Effector CD4-positive, alpha-beta T cell (primary cell): ENCODE measurements at places on chromosomes 5 and 9.

DNA sequence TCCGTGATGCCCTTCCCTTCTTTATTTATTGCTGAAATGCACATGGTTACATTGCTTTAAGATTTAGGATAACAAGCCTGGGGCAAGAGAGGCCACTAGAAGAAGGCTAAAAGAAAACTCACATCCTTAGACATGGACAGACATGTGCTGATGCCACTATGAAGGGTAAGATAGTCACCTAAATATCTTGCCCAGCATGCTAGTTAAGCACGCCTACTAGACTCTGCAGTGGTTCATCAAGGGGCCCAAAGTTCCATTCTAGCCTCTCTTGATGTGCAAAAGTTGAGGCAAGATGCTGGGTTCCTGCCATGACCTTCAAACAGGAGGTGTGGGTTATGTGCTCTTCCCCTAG, 49.3 kb downstream of the GRAMD2B start:
- no peak for DNase-seq

DNA sequence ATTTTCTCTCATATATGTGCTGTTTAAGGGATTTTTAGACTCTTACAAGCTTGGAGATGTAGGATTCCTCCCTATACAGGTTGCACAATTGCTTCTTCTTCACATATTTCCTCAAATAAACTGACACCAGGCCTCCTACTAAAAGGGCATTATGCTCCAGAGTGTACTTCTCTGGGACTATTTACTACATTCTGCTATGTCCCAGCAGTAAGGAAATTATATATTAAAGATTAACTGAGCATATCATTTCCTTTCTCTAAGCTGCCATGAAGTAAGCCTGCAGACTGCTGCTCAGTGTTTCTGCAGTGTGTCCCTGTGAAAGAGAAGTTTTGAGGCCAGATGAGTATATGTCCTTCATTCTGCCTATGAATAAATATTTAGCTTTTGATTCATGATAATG, 356.9 kb upstream of the NUDT12 start:
- DNase-seq, result no peak

- peak; percentile 4 for DNase-seq
Observed at GRCh38 chr5:35202319-35203111, 27.8 kb downstream of the PRLR start.

DNA sequence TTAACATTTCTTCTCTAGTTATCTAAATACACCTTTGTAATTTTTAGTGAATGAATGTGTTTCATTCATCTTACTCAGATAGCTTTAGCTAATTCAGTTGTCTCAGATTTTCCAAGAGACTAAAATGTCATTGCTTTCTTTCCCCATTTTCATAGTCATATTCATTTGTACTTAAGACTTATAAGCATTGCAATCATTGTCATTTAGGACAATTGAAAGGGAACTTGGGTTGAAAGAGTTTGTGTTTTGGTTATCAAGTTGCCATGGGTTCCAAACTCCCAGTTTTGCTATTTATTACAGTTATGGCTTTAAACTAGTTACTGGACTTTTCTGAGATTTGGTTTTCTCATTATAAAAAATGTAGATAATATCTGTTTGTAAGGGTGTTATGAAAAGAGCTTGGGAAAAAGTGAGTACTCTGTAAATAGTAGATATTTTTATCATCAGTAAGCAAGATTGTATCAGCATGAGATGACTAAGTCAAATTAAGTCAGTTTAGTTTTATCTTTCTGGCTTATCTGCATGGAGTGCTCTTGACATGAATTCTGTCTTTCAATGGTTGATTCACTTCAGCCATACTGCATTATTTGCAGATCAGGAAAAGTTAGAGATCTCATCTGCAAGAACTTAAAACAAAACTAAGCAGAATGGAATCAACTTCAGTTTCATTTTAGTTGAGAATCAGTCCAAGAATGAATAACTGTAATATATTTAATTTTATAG, 107.5 kb downstream of the PBX3 start:
- no peak for DNase-seq

DNA sequence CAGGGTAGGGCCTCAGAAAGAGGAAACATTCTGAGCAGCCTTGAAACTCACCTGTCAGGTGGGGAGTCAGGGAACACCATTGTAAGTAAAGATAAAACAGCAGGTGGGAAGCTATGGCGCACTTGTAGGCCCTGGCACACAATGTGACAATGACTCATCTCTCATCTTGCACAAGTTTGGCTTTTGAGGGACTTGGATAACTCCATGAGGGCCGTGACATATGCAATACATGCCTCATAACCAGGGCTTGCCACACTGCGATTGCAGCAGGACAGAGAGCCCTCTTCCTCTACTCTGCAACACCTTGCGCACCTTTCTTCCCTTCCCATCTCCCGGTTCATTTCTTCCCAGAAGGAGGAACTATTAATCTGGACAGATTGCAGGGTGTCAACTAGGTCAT, 144.9 kb downstream of the CEP120 start:
- no peak for DNase-seq

GRCh38 chr9:64128572-64128971, 1156.4 kb downstream of the FOXD4L5 start:
- no peak for DNase-seq

GRCh38 chr5:141084487-141084989, 9.9 kb upstream of the PCDHB2 start:
- DNase-seq, result peak; percentile 11

- no peak for DNase-seq
Observed at GRCh38 chr9:126208216-126208758, 118.3 kb upstream of the MVB12B start.

GRCh38 chr5:33675958-33676464, 215.8 kb downstream of the ADAMTS12 start:
- DNase-seq, result no peak

DNA sequence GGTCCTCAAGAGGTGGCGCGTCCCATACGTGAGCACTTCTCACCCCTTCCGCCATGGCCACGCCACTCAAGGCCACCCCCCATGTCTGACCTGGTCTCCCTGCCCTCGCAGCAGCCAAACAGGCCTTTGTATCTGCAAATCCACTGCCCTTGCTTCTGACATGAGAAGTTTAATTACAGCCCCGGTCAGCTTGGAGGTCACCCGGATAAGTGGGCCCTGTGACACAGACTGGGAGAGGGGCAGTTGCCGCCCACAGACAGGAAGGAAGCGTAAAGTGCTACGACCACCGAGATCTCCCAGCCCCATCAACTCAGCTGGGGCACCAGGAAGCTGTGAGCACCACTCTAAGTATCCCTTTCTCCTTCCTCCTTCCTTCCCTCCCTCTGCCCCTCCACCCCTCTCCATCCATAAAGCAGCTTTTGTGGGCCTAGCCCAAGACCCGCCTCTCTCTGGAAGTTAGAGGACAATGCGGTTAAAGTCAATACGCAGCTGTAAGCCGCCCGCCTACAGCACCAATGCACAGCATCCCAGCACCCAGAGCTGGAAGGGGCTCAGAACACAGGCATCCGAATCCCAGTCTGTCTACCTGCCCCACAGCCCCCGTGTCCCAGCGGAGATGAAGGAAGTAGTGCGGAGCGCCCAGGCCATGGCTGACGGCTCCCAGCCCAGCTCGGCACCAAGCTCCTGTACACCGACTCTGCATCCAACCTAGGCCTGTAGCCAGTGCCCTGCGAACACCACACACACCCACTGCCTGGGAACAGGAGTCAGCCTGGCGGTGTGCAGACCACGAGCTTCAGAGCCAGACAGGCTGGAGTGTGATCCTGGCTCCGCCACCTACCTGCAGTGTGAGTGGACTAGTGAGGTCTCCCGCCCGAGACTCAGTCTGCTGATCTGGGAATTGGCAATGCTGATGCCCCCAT, 44.8 kb upstream of the RNF130 start:
- no peak for DNase-seq

DNA sequence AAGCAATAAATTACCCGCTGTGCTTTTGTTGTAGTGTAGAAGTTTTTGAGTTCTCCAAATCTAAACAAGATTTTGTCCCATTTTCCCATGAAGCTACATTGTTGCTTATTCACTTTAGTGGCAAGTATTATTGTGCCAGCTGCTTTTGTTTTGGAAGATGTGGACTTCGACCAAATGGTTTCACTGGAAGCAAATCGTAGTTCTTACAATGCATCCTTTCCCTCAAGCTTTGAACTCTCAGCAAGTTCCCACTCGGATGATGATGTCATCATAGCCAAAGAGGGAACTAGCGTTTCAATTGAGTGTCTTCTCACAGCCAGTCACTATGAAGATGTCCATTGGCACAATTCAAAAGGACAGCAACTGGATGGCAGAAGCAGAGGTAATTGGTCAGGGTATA, 10.9 kb downstream of the MFAP3 start:
- no peak for DNase-seq

DNA sequence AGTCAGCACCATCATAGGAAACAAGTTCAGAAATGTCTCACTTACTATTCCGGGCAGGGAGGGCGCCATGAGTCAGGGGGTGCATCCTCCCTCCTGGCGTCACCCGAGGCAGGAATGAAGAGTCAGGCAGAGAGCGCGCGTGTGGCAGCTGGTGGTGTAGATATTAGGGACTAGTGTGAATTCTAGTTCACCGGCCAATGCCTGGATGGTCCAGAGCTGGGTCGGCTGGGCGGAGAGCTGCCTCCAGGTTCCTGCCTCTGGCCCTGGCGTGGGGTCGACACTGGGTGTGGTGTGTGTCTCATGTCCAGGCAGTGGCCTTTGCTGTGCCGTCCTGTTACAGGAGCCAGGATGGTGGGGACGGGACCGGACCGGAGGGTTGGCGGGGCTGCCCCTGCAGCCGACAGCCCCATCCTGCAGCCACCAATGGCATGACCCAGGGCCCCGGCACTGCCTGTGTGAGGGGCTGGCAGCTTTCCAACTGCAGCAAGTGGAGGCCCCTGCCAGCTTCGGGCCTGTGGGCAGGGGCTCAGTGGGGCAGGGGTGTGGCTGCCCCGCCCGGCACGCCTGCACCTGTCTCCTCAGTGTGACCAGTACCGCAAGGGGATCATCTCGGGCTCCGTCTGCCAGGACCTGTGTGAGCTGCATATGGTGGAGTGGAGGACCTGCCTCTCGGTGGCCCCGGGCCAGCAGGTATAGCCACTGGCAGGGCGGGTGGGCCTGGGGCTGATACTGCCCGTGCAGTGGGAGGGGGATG, 9.1 kb downstream of the DIPK1B start:
- no peak for DNase-seq

GRCh38 chr5:173962436-173962972, 26.5 kb upstream of the C5orf47 start:
- no peak for DNase-seq

DNA sequence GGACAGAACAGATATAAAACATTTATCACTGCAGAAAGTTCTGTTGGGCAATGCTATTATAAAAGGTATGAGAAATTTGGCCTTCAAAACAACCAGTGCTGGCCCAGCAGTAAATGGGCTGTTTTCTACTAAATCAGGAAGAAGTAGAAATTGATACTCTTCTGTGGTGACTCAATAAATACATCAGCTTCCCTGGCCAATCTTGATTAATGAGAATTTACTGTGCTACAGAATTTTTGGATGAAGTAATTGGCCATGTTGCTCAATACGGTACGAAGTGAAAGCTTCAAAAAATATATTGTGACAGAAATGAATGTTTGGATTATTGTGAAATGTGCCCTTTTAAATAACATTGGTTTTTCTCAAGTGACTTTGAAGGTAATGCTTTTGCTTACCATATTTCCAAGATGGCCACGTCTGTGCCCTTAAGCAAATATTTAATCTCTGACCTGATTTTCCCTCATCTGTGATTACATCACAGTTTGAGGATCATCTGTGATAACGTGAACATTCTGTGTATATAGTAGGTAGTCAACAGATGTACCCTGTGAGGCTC, 4.2 kb downstream of the DNAJA1 start:
- no peak for DNase-seq

GRCh38 chr9:96087669-96088299, 212.3 kb downstream of the ERCC6L2 start:
- no peak for DNase-seq

DNA sequence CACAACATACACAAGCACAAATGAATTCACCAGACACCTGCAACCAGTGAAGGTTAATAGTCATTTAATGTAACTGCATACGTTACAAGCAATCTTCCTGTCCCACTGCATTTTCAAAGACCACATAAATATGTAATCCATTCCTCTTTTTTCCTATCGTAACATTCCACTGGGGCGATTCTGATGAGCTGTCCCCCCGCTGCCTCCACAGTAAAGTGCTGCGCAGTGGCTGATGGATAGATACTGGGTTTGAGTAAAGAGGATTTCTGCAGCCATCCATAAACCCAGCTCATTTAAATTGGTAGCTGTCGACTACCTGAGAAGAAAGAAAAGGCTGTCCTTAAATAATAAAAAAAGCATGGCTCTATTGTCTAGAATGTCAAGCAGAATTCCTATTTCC, 181.1 kb downstream of the SPOCK1 start:
- no peak for DNase-seq

- DNase-seq, result no peak
Observed at GRCh38 chr5:59161221-59162105, 578.6 kb downstream of the RAB3C start.

- DNase-seq, result no peak
Observed at GRCh38 chr9:35253075-35253474, 91.3 kb downstream of the UNC13B start.

DNA sequence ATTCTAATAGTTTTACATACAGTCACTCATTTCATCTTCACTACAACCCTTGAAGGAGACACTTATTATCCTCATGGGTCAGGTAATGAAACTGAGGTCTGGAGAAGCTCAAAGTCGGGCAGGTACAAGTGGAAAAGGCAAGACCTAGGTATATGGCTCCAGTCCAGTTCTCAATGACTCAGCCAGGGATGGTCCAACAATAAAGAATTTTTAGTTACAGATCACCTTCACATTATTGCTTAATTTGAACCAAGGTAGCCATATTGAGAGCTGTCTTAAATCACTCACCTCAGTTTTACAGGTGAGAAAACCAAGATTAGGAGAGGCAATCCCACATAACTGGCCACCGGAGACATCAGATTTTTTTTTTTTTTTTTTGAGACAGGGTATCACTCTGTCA, 55.4 kb downstream of the PTPN3 start:
- no peak for DNase-seq

DNA sequence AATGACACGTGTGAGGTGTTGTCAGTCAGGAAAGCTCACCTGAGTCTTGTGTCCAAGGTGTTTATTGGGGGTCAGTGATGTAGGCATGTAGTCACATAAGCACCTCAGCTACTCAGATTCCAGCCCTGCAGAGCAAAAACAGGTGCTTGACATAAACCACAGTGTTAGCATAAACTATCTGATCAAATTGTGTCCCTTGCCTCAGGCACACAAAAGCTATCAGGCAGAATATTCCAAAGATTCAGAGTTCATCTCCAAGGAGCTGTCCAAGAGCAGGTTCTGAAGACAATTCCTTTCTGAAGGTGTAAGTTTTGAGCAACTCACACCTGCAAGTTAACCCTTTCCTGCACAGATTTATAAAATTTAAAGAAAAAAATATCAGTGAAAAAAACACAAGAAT, 102.2 kb upstream of the ITGA1 start:
- no peak for DNase-seq

- DNase-seq, result no peak
Observed at GRCh38 chr9:79667817-79668436, 96.2 kb downstream of the TLE4 start.

GRCh38 chr9:128282500-128282899, 6.4 kb downstream of the SWI5 start:
- DNase-seq, result no peak
